ENCODE measurements at places on chromosomes 4 and X.

DNA sequence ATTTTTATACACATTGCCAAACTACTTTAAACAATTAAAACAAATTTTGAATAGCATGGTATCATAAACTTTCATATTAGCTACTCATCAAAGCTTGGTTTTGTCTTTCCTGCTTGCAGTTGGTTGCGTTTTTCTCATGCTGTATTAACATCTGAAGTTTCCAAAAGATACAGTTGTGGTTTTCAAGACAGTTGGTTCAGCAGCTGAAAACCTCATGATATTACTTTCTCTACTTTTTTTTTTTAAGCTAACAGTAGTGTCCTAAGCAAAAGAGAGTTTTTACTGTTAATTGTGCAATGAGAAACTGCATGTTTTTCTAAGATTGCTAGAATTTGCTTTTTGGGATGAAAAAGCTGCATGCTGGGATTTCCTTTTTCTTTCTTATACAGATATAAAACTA lies 15.2 kb downstream of the RUFY3 start:
- DNase-seq: no peak

GRCh38 chr4:104643805-104644204 lies 149.1 kb upstream of the CXXC4 start:
- DNase-seq: no peak

DNA sequence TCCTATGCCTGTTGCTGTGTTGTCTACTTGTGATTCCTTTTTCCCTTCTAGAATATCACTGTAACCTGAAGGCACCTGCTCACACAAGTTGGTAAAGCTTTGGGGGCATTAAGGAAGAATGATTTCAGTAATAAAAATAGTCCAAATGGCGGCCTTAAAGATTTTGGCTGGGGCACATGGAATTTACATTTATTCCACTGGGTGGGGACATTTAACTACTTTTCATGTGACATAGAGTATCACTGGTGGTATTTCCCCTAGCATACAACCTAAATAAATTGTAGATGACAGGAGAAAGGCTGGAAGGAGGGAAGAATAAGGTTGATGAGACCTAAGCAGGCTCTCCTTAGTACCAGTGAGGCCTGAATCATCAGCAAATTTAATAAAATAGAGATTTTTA lies 121.8 kb upstream of the EDA2R start:
- DNase-seq: no peak

GRCh38 chr4:112509243-112510141 lies 6.5 kb downstream of the NEUROG2 start:
- DNase-seq: no peak

All from stimulated activated CD8-positive, alpha-beta memory T cell treated with anti-CD3 and anti-CD28 coated beads, Interleukin-15, amount 100 ng/mL, for 24 hours (primary cell).